Stimulated activated CD4-positive, alpha-beta T cell treated with anti-CD3 and anti-CD28 coated beads, Interleukin-4, amount 100 ng/mL, for 24 hours (primary cell): ENCODE measurements at places on chromosomes 11 and 22.

DNA sequence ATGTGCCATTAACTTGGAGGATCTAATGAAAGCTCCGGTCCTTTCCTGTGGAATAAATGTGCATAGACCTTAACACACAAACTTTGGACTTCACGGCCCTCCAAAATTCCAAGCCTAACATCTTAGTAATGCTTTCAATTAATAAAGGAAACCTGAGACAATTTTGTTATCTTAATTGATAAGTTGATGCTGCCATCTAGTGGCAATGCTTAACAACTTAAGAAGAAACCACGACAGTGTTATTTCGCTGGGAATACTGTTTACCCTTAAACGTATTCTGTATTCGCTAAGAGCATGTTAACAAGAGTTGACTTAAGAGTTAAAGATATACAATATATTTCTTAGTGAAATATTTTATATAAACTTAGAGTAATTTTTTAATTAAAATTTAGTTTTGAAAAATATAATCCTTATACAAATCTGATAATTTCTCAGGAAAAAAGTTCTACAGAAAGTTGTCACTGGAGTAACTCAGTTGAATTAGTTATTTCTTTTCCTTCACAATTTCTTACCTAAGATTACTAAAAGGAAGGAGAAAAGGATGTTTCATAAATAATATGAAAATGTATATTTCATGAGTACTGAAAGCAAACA lies 35.0 kb upstream of the OR9G4 start:
- no peak for DNase-seq

- DNase-seq = peak; percentile 11
These were observed 650 bp downstream of the PPM1F start for GRCh38 chr22:21951931-21952465.

- DNase-seq = no peak
These were observed 1059.6 kb upstream of the RAG2 start for GRCh38 chr11:37657645-37658044.

- peak; percentile 72 for DNase-seq
These were observed 35.2 kb downstream of the LRFN4 start for GRCh38 chr11:66891851-66892660.

DNA sequence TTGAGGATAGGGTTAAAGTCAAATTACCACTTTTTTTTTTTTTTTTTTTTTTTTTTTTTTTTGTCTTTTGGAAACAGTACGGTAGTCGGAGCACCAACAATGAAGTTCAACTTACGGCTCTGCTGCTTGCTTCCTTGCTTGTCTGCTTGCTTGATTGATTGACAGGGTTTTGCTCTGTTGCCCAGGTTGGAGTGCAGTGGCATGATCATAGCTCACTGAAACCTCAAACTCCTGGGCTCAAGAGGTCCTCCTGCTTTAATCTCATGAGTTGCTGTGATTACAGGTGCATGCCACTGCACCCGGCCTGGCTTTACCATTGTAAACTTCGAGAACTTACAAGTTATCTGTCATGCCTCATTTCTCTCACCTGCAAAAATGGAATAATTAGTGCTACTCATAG lies 5.8 kb downstream of the SGSM3 start:
- DNase-seq = no peak

GRCh38 chr11:129223701-129224149 lies 31.6 kb upstream of the ARHGAP32 start:
- no peak for DNase-seq

- DNase-seq = no peak
These were observed 182.1 kb upstream of the KIRREL3 start for GRCh38 chr11:127182586-127183203.

DNA sequence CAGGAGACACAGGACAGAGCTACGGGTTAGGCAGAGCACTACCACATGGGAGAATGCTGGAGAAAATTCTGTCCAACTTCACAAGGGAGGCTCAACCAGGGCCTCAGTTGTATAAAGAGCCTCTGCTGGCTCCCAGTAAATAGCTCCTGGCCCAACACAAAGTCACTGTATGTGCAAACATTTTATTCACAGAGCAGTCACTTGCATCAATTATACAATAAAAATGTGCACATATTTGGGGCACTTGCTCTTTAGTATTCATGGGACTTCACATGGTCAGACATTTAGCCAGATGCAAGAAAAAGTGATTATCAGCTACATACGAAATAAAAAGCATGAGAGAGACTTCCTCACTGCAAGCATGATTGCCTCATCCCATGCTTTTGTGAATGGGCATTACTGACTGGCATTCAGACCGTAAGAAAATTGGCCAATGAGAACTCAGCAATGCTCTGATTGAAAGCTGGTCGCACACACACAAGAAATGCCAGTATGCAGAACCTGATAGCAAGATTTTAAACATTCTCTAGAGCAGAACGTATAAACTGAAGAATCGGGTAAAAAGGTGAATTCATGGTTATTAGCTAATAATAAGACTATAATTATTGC lies 39.4 kb downstream of the BLID start:
- no peak for DNase-seq

GRCh38 chr11:28962502-28962901 lies 854.3 kb downstream of the METTL15 start:
- no peak for DNase-seq

GRCh38 chr11:64086258-64087123 lies 50.8 kb downstream of the FLRT1 start:
- no peak for DNase-seq

GRCh38 chr11:107202241-107202640 lies 184.0 kb upstream of the GUCY1A2 start:
- no peak for DNase-seq

DNA sequence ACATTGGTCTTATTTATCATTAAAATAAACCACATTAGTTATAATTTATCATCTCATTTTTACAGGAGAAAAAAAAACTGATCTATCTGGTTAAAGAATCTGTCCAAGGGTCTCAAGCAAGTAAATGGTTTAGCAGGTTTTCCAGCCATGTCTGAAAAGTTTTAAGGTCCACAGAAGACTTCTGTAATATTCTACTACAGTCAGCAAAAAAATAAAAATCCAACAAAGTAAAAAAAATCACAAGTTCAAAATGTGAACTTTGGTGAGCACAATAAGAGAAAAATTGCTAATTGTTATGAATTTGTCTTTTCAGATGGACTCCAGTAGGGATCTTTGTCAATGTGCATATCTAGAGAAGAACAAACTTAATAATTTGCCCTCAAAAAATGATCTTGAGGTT lies 1.3 kb downstream of the OR52E4 start:
- DNase-seq = no peak

- DNase-seq = no peak
These were observed 124.9 kb downstream of the MN1 start for GRCh38 chr22:27676545-27677213.

DNA sequence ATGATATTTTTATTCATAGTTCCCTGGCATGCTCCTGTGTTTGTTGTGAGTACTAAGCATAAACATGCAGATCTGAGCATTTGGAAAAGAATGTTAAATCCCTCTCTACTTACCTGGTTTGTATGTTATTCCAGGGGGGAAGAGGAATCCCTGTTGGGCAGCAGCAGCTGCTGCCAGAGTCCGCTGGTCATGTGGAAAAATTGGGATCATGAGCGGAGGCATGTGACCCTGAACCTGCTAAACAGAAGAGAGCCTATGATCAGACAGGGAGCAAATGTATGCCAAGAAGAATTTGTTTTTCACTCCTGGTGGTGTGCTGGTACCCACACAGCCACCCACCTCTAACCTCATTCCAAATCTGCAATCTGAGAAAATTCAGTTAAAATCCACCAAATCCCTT lies 244.7 kb downstream of the SOX6 start:
- DNase-seq = no peak

DNA sequence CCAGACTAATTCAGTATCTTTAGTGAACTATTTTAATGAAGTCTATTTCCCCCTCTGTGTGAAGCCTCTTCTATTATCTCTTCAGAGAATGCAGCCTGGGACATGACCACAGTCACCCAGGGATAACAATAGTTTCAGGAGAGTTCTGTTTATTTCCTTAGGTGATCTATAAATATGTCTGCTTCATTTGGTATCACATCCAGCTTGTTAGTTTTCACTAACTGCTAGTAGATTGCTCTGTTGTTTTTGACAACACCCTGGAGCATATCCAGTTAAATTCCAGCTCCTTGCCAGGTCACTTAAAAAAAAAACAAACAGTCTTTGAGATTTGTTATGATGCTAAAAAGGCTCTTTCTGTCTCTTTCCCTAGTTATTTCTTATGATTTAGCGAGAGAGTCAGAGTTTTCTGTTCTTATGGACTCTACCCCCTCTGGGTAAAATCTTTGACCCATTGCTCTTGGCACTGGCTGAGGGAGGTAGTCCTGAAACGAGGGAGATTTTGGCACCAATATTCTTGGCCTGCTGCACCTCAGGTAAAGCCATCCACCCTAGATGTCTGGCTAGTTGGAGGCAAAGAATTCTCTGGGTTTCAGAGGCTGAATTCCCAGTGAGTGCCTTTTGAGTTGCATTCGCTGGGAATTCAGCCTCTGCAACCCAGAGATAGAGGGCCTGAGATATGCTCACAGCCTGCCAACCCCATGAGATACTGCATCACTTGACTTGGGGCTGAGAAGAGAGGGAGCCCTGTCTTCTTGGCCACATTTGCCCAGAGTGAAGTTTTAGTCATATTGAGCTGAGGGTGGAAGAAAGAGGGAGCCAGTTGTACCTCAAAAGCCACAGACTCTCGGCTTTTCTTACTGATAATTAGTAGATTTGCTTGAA lies 159.1 kb downstream of the PGR start:
- DNase-seq = no peak

- DNase-seq = peak; percentile 14
These were observed 1335.0 kb downstream of the BRD1 start for GRCh38 chr22:48492366-48493320.

DNA sequence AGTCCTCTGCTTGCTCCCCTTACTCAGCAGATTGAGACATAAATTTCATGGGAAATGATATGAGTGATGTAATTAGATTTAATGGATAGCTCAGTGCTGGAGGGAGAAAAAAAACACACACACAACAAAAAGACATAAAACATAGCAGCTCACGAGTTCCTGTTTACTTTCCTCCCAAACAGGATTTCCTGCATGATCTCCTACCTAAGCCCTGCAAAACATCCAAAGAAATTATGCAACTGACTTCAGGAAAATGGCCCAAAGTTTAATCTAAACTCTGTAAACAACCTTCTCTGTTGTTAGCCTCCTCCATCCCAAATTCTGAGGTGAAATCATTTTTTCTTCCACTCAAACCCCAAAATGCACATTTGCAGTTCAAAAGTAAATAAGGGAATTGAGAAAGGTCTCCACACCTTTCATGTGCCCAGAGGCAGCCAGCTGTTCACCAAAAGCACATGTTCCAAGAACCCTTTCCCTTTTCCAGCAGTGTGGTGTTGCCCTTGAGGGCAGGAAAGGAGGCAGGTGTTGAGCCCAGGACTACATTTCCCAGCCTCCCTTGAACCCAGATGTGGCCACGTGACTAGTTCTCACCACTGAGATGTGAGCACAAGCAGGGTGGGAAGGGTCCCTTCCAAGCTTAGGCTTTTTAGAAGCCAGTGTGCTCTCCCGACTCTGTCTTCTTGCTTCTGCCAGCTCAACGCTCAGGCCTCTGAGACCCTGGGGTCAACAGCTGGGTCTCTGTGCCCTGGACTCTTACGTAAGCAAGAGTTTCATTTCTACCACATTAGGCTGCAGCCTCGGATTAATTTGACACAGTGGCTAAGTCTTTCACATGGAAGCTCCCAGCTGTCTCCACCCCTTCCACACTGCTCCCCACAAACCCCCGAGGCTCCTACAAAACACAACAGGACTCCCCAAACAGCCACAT lies 301.2 kb downstream of the CTTN start:
- no peak for DNase-seq

GRCh38 chr11:62341588-62341987 lies 4.3 kb downstream of the ASRGL1 start:
- no peak for DNase-seq

DNA sequence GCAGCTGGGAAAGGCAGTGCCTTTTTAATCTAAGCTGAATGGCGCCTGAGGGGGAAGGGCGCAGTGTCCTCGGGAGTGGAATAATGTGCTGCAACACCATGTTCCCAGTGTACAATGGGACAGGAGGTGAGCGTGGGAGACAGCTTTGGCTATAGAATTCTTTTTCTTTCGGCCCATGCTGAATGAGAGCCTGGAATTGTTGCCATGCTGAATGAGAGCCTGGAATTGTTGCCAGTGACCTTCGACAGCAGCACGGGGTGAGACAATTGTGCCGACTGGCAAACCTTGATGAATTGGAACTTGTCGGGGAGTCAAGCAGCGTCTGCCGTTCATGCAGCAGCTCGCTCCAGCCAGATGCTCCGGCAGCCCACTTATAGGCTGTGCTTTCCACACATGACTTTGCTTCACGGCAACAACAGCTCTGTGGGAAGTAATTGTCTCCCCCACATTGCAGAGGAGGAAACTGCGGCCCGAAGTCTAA lies 141.4 kb upstream of the E2F8 start:
- no peak for DNase-seq

GRCh38 chr11:102985850-102986249 lies 30.3 kb upstream of the MMP13 start:
- no peak for DNase-seq

DNA sequence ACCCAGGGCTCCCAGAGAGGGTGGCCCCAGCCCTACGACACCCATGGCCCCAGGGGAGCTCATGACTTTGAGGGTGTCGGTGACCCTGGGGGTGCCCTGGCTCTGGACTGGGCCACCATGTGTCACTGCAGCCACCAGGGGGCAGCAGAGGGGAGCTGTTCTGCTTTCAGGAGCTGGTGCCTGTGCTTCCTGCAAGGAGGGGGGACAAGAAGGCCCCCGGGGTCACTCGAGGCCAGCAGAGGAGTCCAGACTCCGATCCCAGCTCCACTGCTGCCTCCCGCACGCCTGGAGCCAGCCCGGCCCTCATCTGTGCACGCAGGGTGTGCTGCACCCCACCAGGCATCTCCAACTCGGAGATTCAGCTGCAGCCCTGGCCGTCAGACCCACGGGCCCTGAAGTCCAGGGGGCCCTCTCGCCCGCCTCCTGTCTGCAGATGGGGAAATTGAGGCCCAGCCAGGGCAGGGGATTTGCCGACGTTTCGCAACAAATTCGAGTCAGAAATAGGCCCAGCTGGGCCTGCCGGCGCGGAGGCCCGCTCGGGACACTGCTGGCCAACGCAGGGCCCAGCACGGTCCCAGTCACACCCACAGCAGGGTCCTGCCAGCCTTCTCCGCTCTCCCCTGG lies 29.5 kb upstream of the WNT7B start:
- DNase-seq = peak; percentile 89

DNA sequence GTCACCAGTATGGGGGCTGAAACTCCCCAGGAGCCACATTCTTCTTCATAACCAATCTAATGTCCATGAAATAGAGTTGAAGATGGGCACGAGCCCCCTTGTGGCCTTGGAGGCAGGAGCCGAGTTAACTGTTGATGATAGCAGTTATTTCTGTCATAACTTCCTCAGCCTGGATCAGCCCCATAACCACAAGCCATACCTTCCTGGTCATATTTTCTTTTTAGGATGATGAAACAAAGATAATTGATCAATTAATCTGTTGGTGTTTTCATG lies 65.0 kb upstream of the TTC12 start:
- no peak for DNase-seq
